Heart left ventricle (tissue), 16 donors: ENCODE measurements at places on chromosomes 3 and 15.

GRCh38 chr3:23537101-23537551 lies 268.6 kb upstream of the UBE2E1 start:
- no peak overlapping the region for H3K27ac ChIP-seq
- no peaks in the 10 kb centered on the region for H3K36me3 ChIP-seq
- no peak for DNase-seq
- no peak overlapping the region for H3K4me3 ChIP-seq
- peaks cover 2% of the 10 kb centered on the region for H3K4me1 ChIP-seq
- H3K27me3 ChIP-seq, result no peaks in the 10 kb centered on the region

- DNase-seq, result no peak
- H3K27ac ChIP-seq, result no peak overlapping the region
- no peaks in the 10 kb centered on the region for H3K27me3 ChIP-seq
- no peaks in the 10 kb centered on the region for H3K36me3 ChIP-seq
- H3K4me1 ChIP-seq, result peaks cover 4% of the 10 kb centered on the region
These were observed 1.1 kb downstream of the PDIA5 start for GRCh38 chr3:123067689-123068600.

GRCh38 chr15:52797625-52798501 lies 7.7 kb upstream of the ONECUT1 start:
- H3K27ac ChIP-seq, result no peak overlapping the region
- no peak for DNase-seq
- no peak overlapping the region for H3K4me3 ChIP-seq
- H3K36me3 ChIP-seq, result no peaks in the 10 kb centered on the region
- peaks cover 6% of the 10 kb centered on the region for H3K4me1 ChIP-seq
- H3K27me3 ChIP-seq, result peaks cover 98% of the 10 kb centered on the region

GRCh38 chr3:46539443-46540005 lies 26.6 kb downstream of the LRRC2 start:
- H3K4me1 ChIP-seq, result peaks cover 22% of the 10 kb centered on the region
- H3K4me3 ChIP-seq, result no peak overlapping the region
- H3K27me3 ChIP-seq, result no peaks in the 10 kb centered on the region
- no peak for DNase-seq

DNA sequence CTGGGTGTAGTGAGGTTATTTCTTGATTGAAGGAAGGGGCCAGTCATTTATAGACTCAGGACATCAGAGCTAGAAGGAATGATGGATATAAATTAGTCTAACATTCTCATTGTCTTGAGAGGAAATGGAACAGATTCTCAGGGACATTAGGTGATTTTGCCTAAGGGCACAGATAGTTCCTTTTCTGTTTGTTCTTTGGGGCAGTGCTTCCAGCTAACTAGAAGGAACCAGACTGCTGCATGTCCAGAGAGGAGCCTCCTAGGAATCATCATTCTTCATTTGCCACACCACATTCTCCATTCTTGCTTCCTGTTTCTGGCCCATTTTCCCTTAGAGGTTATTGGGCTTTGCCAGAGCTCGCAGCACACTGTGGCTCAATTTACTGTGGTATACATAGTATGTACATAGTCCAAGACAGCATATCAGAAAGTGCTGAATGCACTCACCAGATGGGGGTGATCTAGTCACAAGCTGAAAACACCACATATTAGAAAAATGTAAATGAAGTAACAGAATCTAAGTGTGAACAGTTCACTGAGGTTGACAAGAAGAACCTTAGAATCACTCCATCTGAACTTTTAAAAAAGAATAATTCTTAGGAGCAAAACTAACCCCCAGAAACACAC lies 62.7 kb upstream of the MYZAP start:
- no peak overlapping the region for H3K27ac ChIP-seq
- H3K36me3 ChIP-seq, result no peaks in the 10 kb centered on the region
- DNase-seq, result no peak
- no peaks in the 10 kb centered on the region for H3K27me3 ChIP-seq
- H3K4me3 ChIP-seq, result no peak overlapping the region

- no peak overlapping the region for H3K27ac ChIP-seq
- no peaks in the 10 kb centered on the region for H3K4me1 ChIP-seq
- DNase-seq, result no peak
These were observed 20.5 kb upstream of the ABHD2 start for GRCh38 chr15:89067751-89068150.

DNA sequence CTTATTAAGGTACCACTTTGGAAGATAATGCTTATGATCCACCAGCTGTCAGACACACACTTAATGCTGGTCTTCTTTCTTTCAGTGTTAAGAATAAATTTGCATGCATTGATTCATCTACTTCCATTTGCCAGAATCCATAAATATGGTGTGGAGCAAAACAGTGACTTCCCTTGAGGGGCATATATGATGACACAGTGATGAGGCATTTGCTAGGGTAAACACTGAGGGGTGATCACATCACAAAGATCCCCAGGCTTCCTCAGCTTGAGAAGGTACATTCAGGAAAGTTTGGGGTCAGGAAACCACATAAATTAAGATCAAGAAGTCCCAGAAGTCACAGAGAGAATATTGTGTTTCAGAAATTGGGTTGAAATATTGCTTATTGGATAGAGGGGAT lies 9.9 kb upstream of the ZBED2 start:
- H3K36me3 ChIP-seq, result no peaks in the 10 kb centered on the region
- no peak overlapping the region for H3K27ac ChIP-seq
- H3K4me1 ChIP-seq, result no peaks in the 10 kb centered on the region
- no peaks in the 10 kb centered on the region for H3K27me3 ChIP-seq
- H3K4me3 ChIP-seq, result no peak overlapping the region

GRCh38 chr3:190863119-190863465 lies 598 bp upstream of the GMNC start:
- H3K36me3 ChIP-seq, result no peaks in the 10 kb centered on the region
- no peaks in the 10 kb centered on the region for H3K27me3 ChIP-seq
- H3K4me3 ChIP-seq, result peak overlapping the region; percentile 68
- peak overlapping the region; percentile 64 for H3K27ac ChIP-seq
- no peak for DNase-seq

- no peak for DNase-seq
- H3K36me3 ChIP-seq, result no peaks in the 10 kb centered on the region
These were observed 42.1 kb upstream of the RASA2 start for GRCh38 chr3:141444586-141445285.

- no peak overlapping the region for H3K4me3 ChIP-seq
- no peak for DNase-seq
- H3K4me1 ChIP-seq, result no peaks in the 10 kb centered on the region
These were observed 32.1 kb upstream of the TIMP4 start for GRCh38 chr3:12190832-12191231.

DNA sequence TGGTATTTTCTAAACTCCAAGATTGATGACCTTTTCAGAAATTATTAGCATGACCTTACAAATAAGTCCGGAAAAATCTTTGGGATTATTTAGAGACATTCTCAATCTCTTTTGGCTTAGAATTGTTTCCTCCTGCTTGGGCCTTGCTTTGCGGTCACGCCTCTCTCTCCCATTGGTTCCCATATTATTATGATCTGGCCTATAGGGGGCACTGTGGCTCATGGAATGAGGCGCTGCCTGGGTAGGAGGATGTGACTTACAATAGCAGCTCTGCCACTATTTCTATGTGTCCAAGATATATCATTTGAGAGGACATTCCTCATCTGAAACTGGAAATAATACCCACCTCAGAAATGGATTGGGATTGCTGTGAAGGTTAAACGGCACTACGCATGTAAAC lies 464.9 kb downstream of the MFSD1 start:
- H3K4me3 ChIP-seq, result no peak overlapping the region
- no peak overlapping the region for H3K27ac ChIP-seq
- no peaks in the 10 kb centered on the region for H3K4me1 ChIP-seq
- DNase-seq, result no peak
- no peaks in the 10 kb centered on the region for H3K36me3 ChIP-seq

DNA sequence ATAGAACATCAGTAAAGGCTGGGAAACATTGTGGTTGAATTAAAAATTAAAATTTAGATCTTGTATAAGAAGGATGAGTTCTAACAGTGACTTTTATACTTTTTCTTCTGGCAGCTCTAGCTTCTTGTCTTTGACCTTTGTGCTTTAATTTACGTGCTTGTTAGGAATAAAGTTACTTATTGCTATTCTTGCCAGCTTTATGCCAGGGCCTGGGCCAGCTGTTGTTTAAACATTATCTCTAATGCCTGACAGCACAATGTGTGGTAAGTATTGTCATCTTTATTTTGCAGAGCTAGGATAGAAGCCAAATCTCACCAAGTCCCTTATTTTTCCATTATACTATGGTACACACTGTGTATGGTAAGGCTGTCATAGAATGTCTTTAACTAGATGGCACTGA lies 766.7 kb upstream of the GOLIM4 start:
- no peaks in the 10 kb centered on the region for H3K27me3 ChIP-seq
- H3K4me1 ChIP-seq, result no peaks in the 10 kb centered on the region
- H3K27ac ChIP-seq, result no peak overlapping the region
- no peak for DNase-seq
- H3K4me3 ChIP-seq, result no peak overlapping the region

GRCh38 chr3:108970561-108970960 lies 16.9 kb upstream of the GUCA1C start:
- H3K4me1 ChIP-seq, result no peaks in the 10 kb centered on the region
- no peaks in the 10 kb centered on the region for H3K36me3 ChIP-seq
- no peak for DNase-seq
- no peaks in the 10 kb centered on the region for H3K27me3 ChIP-seq

DNA sequence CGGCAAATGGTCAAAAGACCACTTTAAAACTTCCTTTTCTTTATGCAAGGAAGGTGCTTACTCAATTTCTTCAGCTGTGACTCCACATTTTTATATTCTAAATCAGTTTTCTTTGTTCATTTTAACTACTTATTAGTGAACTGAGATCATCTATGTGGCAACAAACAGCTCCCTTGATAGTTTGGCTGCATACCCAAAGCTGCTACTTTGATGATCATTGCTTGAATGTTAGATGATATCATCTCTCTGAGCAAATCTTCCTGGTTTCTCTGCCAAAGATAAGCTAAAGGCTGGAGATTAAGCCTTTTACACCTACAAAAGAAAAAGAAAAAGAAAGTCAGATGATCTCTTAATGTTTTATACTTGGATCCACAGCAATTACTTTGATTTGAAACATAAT lies 95.5 kb downstream of the DPH6 start:
- no peak overlapping the region for H3K27ac ChIP-seq
- H3K27me3 ChIP-seq, result no peaks in the 10 kb centered on the region
- H3K4me1 ChIP-seq, result no peaks in the 10 kb centered on the region
- H3K36me3 ChIP-seq, result peaks cover 9% of the 10 kb centered on the region

DNA sequence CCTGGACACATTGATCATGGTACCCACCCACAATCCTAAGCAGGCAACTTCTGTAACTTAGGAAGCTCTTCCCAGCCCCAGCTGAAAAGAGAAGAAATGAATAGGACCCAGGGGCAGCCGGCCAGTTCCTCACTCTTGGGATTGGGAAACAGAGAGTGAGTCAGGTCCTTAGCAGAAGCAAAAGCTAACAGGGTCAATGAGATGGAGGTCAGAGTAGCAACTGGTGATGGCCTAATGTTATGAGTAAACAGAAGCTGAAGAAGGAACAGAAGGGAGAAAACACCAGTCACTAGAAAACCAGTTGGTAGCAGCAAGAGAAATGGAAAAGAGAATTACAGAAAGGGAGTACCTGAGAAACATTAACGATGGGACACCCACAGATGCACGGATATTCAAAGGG lies 20.0 kb downstream of the RIOX2 start:
- H3K27me3 ChIP-seq, result no peaks in the 10 kb centered on the region
- peaks cover 89% of the 10 kb centered on the region for H3K36me3 ChIP-seq
- DNase-seq, result peak; percentile 44
- no peak overlapping the region for H3K27ac ChIP-seq
- H3K4me1 ChIP-seq, result no peaks in the 10 kb centered on the region

- H3K27ac ChIP-seq, result no peak overlapping the region
- DNase-seq, result no peak
- H3K4me1 ChIP-seq, result no peaks in the 10 kb centered on the region
- H3K36me3 ChIP-seq, result no peaks in the 10 kb centered on the region
These were observed 70.7 kb downstream of the SOX2 start for GRCh38 chr3:181782306-181782954.

- H3K36me3 ChIP-seq, result no peaks in the 10 kb centered on the region
- DNase-seq, result no peak
- H3K27ac ChIP-seq, result no peak overlapping the region
- no peaks in the 10 kb centered on the region for H3K27me3 ChIP-seq
- H3K4me3 ChIP-seq, result no peak overlapping the region
- no peaks in the 10 kb centered on the region for H3K4me1 ChIP-seq
These were observed 282.3 kb downstream of the CNTN3 start for GRCh38 chr3:74332165-74332564.

- no peak overlapping the region for H3K4me3 ChIP-seq
- no peaks in the 10 kb centered on the region for H3K36me3 ChIP-seq
- DNase-seq, result no peak
- no peaks in the 10 kb centered on the region for H3K27me3 ChIP-seq
- no peak overlapping the region for H3K27ac ChIP-seq
These were observed 164.4 kb upstream of the TOPAZ1 start for GRCh38 chr3:44077267-44077666.

GRCh38 chr3:129552287-129553050 lies 9.5 kb downstream of the H1-8 start:
- peaks cover 37% of the 10 kb centered on the region for H3K4me1 ChIP-seq
- H3K27ac ChIP-seq, result no peak overlapping the region
- no peak for DNase-seq
- no peak overlapping the region for H3K4me3 ChIP-seq

DNA sequence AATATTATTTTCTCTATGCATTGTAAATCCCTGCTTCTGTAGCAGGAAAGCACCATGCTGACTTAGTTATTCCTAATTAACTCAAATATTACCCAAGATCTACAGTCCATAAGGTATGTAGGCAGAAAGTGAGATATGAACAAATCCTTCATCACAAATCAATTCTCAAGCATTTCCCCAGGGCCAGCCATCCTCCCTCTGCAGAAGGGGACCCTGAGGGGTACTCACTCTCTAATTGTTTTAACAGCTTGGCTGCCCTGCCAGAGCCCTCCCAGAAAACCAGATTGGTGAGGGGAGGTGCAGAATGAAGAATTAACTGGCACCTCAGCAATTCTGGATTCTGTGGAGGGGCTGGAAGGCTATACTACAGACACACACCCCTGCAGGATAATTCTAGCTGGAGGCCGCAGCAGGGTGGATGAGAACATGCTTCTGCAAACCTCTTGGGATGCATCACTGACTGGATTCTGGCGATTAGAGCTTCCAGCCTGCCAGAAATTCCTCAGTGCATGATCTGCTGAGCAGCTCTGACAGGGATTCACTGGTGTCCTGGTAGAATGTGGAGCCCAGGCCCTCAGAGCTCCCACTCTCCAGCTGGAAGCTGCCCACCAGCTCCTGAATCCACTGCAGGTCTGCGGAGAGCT lies 88.6 kb upstream of the HERC1 start:
- H3K4me3 ChIP-seq, result no peak overlapping the region
- H3K4me1 ChIP-seq, result no peaks in the 10 kb centered on the region
- H3K27me3 ChIP-seq, result no peaks in the 10 kb centered on the region
- no peaks in the 10 kb centered on the region for H3K36me3 ChIP-seq
- DNase-seq, result no peak

DNA sequence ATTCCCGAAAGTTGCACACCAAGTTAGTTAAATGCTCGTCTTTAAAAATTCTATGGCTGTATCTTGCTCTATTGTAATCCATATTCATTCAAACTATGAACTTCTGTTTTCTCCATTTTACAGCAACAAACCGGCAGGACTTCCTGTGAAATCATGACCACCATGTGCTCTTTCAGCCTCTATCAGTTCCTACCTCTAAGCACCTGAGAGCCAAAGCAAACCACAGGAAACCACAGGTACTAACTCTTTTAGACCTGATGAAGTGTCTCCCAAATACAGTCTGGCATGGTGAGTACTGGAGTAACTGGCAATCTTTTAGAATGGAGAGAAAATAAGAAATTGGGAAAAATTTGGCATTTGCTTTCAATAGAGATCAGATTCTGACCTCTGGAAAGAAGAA lies 186.5 kb upstream of the SLITRK3 start:
- DNase-seq, result no peak
- H3K36me3 ChIP-seq, result no peaks in the 10 kb centered on the region
- no peak overlapping the region for H3K27ac ChIP-seq
- no peak overlapping the region for H3K4me3 ChIP-seq
- no peaks in the 10 kb centered on the region for H3K4me1 ChIP-seq
